Fibroblast of the conjunctiva (primary cell): ENCODE measurements at places on chromosomes 12 and 14.

DNA sequence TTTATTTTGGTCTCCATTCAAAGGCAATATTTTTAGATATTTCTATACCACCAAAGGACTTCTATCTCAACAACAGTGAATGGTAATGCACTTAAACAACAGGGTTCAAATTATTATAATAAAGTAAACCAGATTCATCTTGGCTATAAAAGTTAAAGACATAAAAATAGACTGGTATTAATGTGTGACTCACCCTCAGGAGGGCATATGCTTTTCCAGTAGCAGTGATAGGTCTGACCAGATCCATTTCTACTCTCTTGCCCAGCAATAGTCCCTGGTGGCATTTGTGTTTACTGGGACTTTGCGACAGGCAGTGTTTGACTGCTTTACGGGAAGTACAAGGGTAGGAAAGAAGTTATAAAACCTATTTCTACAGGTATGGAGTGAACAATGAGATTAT lies 353.2 kb upstream of the ATP2B1 start:
- no peak for DNase-seq

- DNase-seq, result no peak
These were observed 24.4 kb upstream of the TBX5 start for GRCh38 chr12:114430306-114430705.

DNA sequence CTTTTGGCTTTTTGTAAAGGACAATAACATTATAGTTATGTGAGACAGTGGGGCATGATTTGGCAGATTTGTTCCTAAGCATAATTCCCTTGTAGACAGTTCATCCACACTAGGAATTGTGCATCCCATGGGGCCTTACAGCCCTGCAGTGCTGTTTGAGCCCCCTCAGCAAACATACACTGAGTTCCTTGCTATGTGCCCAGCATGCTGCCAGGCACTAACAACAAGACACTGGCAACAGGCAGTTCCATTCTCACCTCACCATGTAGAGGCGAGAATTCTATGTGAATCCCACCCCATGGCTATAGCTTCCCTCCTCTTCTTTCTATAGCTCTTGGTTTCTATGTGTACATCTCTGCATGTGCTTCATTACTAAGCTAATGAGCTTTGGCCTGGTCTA lies 1.9 kb downstream of the THTPA start:
- no peak for DNase-seq

- DNase-seq, result no peak
These were observed 7.4 kb upstream of the GLRX5 start for GRCh38 chr14:95527387-95528002.

GRCh38 chr12:10366875-10367274 lies 23.0 kb downstream of the KLRK1 start:
- DNase-seq, result no peak

DNA sequence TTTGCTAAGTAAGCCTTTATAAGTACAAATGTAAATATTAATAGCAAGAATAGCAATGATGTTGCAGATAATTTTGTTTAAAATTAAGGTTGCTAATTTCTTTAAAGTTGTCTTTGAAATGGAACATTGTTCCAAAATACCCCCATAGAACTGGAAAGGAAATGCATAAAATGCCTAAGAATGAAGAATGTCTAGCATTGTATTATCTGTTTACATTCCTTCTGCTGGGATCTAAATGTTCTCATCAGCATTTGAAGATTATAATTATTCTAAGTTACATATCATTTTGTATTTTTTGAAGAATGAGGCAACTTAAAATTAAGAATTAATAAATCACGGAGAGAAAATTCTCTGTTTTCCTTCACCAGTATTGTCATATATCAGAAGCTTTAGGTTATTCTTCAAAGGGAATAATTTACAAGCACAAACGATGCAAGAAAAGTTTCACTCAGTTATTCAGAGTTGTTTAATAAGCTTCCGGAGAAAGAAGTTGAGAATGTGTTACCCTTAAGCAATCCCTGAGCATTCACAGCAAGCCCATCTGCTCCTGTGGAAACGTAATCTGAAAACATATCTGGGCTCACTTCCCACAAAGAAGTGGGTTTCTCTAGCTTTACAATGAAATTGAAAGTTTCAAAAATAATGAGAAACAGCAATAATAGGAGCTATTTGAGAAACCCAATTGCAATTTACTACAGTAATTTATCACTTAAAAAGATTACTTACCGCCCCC lies 21.3 kb downstream of the SLC6A15 start:
- peak; percentile 36 for DNase-seq
